OCI-LY7 (cell line): ENCODE measurements at places on chromosomes 2 and 18. TPM values are rescaled to one million over a fixed set of nuclear protein-coding genes. Genes with fewer than 3 reads are reported as not detected.

Gene LYG2
- not detected in 2 replicates for total RNA-seq

Gene C2orf81
- total RNA-seq = 20.7 and 22.5 TPM in 2 replicates

Gene CAPN14
- total RNA-seq = 2.7 and 4.0 TPM in 2 replicates

Gene RAB17
- total RNA-seq = not detected in 2 replicates

Gene C2orf72
- not detected in 2 replicates for total RNA-seq

Gene ERBB4
- not detected in 2 replicates for total RNA-seq

Gene PTPRN
- total RNA-seq = not detected in 2 replicates

- no peak for DNase-seq
Measured at GRCh38 chr2:26483516-26483915, 5.6 kb upstream of the OTOF start.

DNA sequence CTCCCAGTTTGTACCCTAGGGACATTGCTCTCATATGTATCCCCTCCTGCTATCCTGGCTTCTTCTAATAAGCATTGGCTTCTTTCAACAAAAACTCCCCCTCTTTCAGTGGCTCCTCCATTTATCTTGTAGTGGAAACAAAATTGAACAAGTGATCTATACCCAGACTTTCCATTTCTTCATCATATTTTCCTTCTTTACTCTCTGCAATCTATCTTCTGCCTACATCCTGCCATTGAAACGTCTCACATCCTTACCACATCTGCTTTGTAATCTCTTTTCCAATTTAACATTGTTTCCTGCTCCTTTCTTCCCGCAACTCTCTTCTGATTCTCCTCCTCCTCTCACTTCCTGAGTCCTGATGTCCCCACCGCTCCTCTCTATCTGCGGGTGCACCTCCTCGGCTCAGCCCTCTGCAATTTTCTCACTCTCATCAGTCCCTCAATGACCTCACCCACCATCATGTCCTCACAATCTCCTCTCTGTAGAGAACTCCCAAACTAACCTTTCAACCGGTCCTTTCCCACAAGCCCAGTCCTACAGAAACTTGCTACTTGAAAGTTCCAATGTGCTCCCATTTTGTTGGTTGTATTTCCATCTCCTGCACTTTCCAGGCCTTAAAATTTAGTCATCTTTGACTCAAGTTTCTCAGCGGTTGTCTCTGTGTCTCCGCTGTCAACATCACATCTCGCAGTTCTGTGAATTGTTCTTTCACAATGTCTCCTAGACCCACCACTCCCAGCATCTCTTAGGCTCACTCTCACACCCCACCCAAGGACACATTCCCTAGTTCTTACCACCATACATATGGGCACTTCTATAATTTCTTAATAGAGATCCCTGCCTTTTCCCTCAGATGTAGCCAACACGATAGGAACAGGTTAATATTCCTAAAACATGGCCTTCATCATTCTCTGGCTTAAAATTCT, 24.0 kb downstream of the MAP3K19 start:
- DNase-seq = no peak

GRCh38 chr2:194319222-194319992, 1337.6 kb upstream of the SLC39A10 start:
- DNase-seq = peak; percentile 16

- no peak for DNase-seq
Measured at GRCh38 chr2:106278112-106278876, 84.2 kb upstream of the UXS1 start.

DNA sequence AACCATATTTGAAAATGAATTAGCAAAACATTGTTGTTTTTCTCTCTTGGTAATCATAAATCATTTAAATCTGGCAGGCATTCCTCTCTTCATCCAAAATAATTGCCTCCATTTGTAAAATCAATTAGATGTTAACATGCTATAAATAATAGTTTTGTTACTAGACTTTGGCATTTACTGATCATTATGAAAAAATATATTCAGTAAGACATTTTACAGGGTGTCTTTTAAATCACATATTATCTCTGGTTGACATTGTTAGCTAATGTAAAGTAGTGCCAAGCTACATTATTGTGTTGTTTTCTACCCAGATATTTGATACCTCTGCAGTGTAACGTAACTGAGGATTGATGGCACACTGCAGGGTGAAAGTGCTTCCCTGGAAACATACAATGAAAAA, 31.8 kb upstream of the DLX1 start:
- no peak for DNase-seq

DNA sequence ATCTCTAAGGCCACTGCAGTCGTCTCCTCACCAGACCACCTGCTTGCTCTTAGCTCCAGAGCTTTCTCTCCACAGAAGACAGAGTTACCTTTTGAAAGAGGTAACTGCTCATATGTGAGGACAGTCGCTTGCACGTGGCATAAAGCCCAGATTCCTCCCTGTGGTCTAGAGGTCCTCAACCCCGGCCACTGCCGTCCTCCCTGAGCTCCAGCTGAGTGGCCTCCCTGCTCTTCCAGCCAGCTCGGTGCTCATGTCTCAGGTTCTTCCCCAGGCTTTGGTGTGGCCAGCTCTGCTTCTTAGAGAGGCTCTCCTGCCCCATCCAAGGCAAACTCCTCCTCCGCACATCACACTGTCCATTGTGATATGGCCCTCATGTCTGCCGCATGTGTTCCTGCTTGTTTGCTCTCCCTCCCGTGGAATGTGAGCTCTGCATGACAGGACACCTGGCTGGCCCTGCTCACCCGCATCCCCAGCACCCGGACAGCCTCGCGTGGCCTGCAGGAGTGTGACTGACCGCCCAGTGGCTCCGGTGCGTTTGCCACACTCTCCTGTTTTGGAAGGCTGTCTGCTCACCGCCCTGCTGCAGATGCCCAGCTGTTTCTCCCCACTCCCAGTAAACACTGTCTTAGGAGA, 91.5 kb upstream of the LDLRAD4 start:
- DNase-seq = no peak

DNA sequence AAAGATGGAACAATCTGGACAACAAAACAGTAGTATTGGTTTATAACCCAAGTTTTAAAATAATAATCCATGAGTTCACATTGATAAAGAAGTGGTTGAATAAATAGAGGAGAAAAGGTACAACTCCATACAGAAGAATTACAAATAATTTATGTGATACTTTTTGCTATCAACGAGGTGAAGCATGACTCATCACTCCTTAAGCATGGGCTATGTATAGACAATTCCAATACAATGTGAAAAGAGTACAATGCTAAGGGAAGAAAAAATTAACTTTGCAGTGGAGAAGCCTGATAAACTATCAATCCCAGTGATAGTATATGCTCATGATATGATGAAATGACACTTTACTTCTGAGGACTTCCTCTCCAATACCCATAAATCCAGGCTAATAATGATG, 312.9 kb downstream of the GULP1 start:
- DNase-seq = no peak

DNA sequence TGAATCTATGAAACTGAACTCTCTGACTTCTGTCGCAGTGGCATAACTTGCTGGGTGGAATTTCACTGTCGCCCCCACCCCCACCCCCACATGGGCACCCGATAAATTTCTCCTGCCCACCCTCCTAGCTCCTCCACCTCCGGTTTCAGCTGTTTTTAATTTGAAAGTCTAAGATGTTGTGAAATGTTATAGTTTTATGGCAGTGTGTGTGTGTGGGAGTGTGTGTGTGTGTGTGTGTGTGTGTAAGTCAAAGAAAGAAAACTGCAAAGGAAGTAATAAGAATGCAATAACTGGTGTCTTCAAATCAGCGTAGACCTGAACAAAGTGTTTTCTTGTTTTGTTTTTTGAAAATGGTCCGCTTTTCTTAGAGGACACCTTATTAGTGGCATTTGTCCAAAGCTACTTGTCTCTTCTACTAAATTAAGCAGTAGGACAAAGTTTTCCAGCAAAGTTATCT, 388 bp downstream of the DTNA start:
- DNase-seq = no peak

GRCh38 chr18:44474067-44474411, 206.6 kb upstream of the SETBP1 start:
- DNase-seq = no peak

DNA sequence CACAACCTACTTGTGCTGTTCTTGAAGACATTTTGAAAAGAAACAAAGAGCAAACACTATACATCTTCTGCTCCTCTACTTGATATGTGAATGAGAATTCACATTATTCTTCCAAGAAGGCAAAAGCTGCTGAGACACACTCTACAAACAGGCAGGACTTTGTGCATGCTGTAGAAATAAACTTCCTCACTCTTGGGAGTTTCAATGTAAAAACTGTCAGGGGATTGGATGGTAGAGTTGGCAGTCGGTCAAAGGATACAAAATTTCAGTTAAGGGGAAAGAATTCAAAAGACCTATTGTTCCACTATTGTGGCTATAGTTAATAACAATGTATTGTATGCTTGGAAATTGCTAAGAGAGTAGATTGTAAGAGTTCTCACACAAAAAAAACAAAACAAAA, 196.3 kb downstream of the MC4R start:
- DNase-seq = no peak

GRCh38 chr2:10257500-10258147, 45.1 kb upstream of the HPCAL1 start:
- DNase-seq = no peak

- no peak for DNase-seq
Measured at GRCh38 chr2:127475788-127476187, 50.5 kb downstream of the IWS1 start.

DNA sequence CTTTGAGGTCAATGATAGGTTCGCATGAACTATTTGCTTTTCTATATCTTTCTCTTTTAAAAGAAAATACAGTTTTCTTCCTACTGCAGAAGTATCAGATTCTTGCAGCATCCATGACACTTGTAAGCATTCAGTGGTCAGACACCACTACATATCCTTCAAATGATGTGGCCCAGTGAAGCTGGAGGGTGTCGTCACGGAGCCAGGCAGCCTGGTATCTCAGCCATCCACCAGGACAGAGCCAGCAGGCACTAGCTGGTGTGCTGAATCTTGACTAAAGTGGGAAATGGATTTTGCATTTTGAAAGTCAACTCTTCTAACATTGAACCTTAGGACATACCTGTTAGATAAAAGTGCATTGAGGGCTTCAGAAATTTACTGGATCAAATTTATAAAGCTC, 5.4 kb downstream of the KLHL14 start:
- DNase-seq = no peak

DNA sequence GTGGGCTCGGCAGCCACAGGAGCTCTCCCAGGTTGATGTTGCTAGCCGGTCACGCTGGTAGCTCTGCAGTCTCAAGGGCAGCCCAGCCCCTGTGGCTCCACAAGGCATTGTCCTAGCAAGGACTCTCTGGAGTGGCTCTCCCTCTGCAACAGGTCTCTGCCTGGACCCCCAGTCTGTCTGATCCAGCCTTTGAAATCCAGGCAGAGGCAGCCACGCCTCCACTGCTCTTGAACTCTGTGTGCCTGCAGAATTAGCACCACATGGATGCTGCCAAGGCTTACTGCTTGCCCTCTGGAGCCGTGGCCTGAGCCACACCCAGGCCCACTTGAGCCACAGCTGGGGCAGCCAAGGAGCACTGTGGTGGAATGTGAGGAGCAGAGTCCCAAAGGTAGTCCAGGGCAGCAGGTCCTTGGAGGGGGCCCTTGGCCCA, 43.0 kb upstream of the FAHD2A start:
- no peak for DNase-seq

DNA sequence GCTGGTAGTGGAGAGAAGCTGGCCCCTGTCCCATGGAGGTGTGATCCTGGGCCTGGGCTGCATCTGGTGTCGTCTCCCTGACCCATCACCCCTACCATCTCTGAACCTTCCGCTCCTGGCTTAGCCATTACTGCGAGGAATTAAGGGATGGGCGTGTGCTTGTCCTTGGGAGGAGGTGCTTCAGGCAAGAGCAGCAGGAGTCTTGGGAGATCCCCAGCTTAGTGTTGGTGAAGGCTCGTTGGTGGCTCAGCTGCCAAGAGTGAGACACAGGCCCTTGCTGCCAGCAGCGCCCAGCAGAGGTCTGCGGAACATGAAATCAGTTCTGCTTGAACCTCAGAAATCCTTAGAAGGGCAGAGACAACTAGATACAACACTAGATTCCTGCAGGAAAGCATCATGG, 59.9 kb upstream of the TGFA start:
- no peak for DNase-seq

DNA sequence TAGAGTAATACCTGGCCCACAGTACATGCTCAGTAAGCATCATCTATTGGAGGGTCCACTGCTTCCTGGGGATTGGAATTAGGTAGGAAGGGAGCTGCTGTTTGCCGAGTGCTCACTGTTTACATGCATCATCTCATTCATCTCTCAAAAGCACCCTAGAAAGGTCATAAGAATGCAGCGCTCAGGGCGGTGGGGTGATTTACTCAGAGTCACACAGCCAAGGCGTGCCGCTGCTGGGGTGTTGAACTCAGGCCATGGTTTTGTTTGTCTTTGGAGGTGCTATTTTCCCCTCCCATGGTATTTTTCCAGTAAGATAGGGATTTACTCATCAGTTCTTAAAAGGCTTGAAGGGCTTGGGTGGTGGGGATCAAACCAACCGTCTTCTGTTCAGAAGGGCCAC, 227.5 kb downstream of the LDLRAD4 start:
- DNase-seq = no peak

DNA sequence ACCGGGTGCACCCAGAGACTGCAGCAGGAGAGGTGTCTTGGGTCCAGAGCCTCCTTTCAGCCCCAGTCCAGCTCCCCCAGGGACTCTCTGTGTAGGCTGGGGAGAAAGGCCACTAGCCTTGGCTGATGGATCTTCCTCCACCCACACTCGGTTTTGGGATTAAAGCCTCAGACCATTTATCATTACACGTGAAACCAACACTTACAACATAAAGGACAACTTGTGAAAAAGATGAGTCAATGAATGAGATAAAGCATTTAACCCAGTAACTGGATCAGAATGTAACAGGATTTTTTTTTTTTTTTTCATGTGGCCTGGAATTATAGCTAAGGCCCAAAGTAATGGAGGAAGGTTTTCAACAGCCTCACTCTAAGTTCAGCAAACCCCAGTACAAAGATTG, 32.1 kb downstream of the NAT8 start:
- no peak for DNase-seq

DNA sequence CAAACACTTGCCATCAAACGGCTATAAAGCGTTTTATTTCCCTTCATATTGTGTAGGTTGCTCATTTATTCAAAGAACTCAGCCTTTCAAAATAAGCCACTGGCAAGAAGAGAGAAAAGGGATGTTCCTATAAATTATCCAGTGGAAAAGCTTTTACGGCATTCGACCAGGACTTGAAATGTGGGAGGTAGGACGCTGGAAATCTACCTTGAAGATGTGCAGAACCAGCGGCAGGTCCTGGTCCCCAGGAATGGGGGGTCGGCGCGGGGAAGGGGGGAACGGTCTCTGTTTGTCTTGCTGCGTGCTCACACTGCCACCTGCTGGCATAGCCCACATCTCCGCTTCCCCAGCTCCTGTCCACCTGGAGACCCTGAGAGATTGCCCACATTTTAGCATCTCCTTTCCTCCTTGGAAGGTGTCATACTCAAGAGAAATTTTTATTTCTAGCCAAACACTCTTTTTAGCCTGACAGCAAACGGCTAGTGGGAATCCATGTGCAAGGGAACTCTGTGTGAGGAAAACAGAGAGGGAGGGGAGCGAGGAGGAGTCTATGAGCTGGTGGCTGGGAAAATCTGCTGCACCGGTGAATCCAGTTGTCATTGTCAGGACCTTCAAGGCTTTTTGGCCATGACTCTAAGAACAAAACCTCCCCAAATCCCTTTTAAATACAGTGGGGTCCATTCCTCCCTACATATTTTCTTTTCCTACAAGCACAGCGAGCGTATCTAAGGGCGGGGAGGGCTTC, 349.0 kb upstream of the PKDCC start:
- DNase-seq = peak; percentile 14
